ENCODE measurements at places on chromosomes 4 and X.

- DNase-seq, result no peak
Measured at GRCh38 chrX:17443556-17443955, 68.6 kb downstream of the NHS start.

GRCh38 chr4:111274486-111274885 is 651.6 kb upstream of the PITX2 start:
- no peak for DNase-seq

GRCh38 chr4:143531380-143531779 is 17.9 kb downstream of the SMARCA5 start:
- DNase-seq, result no peak

DNA sequence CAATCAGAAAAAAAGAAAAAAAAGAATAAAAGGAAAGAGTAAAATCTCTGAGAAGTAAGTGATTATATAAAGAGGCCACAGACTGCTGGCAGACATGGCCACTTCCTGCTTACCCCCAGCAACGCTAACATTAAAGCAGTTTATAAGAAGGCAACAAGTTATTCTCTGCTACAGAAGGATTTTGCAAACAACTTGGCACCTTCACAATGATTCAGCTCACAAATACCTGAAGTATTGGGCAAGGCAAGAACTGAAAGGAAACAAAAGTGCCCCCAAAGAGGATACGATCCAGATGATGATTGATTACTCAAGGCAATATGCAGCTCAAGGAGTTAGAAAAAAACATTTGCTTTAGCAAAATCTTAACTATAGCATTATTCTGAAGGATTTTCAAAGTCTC is 718.8 kb downstream of the KLHL13 start:
- DNase-seq, result no peak

DNA sequence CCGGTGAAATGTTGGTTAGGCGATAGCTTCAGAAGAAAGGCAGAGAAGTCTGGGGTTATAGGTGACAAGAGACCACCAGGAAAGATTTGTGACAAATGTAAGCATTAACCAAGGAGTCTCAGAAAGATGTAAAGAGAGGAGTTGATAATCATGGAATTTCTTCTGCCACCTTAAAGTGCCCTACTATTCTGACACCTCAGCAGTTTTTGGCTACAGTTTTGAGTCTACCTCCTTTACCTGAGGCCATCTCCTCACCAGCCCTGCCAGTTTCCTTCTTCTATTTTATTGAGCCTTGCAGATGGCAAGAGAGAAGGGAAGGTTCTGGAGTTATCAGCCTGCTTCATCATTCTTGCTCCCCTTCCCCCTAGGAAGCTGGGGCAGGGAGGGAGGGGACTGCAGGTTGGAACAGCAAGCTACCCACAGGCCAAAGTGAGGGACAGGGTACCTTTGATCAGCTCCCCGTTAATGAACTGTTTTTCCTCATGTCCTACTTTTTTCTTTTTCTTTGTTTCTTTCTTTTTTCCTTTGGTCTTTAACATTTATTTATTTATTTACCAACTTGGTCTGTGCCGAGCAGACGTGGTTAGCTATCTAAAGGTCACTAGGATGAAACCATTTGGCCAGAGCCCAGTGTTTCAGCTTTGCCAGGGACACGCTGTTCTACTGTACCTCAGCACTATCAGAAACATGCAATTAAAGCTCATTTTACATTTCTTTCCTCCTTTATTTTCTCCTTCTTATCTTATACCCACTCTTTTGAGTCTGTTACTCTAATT is 438.7 kb upstream of the AR start:
- DNase-seq, result no peak

GRCh38 chrX:149120459-149120858 is 384.6 kb downstream of the IDS start:
- no peak for DNase-seq

- DNase-seq, result no peak
Measured at GRCh38 chr4:4810092-4810774, 49.2 kb upstream of the MSX1 start.

DNA sequence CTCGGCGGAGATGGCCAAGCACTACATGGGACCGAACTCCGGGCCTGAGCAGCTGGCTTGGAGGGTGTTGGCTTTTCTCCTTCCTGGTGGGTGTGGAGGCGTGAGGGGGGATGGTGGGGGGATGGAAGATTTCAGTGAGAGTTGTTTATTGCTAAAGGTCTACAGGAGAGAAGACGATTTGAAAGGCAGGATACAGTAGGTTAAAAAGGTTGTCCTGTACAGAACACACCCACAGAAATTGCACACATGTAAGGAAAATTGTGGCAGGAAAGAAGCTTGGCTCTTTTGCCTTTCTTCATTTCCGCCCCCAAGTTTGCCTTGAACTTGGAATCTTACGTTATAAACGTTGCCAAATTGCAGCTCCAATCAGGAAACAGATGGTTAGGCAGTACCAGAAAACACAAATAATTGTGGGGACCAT is 74.1 kb upstream of the STOX2 start:
- no peak for DNase-seq

DNA sequence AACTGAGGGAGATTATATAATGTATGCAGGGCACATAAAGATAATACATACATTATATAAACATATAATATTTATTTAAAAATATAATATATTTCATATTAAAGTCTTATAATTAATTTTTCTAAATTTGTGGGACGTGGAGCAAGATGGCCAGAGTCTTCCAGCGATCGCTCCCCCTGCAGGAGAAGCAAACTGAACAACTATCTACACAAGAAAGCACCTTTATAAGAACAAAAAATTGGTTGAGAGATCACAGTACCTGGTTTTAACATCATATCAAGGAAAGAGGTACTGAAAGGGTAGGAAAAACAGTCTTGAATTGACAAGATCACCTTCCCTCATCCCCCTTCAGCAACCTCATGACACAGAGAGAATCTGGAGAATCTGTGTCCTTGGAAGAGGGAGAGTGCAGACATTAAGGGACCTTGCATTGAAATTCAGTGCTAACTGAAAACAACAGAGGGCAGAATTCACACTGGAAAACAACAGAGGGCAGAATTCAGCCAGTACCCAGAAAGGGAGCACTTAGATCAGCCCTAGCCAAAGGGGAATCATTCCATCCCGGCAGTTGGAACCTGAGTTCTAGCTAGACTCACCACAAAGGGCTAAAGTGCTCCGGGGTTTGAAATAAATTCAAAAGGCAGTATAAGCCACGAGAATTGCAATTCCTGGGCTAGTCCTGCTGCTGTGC is 262.5 kb upstream of the NDST3 start:
- DNase-seq, result no peak

DNA sequence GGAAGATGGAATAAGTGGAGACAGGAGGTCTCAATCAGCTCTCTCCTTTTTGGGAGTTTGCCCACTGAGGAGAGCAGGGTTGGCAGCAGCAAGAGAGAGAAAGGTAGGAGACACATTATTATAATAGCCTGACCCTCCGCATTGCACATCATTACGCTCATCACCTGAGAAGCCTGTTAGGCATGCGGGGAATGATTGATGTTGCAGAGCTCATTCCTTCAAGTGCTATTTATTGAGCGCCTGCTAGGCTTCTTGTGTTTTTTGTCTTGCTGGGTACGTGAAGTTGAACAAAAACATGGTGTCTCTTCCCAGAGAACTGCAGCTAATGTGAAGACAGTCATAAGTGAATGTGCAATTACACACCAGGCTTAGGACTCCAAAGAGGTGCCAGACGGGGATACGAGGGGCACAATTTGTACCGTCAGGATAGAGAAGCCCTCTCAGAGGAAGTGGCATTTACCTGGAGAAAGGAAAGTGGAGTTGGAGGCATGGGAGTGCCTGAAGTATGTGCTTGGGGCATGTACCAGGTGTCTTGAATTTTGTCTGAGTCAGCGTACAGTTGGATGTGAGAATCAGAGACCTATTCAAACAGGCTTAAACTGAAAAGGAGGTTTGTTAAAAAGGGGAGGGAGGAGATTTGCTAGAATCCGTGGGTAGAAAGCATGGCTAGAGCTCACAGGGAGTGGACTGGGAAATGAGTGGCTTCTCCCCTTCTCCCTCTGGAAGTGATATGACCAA is 90.2 kb upstream of the SOD3 start:
- DNase-seq, result no peak

DNA sequence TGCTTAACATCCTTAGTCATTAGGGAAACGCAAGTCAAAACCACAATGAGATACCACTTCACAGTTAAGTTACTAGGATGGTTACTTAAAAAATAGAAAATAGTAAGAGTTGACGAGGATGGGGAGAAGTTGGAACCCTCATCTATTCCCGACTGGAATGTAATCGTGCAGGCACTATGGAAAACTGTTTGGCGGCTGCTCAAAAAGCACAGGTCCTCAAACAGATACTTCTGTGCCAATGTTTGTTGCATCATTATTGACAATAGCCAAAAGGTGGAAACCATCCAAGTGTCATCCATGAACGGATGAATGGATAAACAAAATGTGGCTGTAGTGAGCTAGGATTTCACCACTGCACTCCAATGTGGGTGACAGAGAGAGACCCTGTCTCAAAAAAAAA is 11.7 kb downstream of the CTAG1B start:
- DNase-seq, result no peak

GRCh38 chr4:72358483-72358882 is 210.5 kb downstream of the ADAMTS3 start:
- DNase-seq, result no peak

GRCh38 chr4:67940506-67940905 is 22.8 kb downstream of the TMPRSS11A start:
- DNase-seq, result no peak

GRCh38 chrX:121000589-121000988 is 15.0 kb upstream of the CT47A1 start:
- no peak for DNase-seq

- no peak for DNase-seq
Measured at GRCh38 chr4:28921886-28922285, 1798.3 kb upstream of the PCDH7 start.

DNA sequence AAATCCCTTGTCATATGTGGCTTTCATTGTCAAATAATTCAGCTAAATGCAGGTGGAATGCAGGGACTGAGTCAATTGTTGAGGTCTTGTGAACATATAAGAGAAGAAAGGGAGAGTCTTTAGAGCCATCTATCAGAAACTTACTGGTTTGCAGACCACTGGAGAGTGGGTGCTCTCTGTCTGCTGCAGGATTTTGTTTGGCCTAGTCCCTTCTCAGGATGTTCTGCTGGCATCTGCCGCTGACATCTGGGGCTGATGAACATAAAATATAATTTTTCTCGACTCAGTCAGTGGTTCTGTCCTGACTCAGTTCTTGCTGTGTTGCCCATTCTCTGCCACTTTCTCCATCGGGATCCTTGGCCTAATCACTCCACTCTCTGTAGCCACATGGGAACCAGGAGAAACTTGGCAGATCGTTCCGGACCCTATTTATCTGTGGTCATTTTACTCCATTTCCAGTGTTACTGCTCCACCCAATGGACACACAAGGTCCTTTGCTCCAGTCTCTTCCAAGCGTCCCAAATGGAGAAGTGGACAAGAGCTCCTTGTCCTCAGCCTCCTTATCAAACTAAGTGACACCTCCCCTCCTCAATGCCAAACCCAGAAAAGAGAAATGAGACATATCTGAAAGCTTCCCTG is 436.2 kb downstream of the FAT4 start:
- no peak for DNase-seq

DNA sequence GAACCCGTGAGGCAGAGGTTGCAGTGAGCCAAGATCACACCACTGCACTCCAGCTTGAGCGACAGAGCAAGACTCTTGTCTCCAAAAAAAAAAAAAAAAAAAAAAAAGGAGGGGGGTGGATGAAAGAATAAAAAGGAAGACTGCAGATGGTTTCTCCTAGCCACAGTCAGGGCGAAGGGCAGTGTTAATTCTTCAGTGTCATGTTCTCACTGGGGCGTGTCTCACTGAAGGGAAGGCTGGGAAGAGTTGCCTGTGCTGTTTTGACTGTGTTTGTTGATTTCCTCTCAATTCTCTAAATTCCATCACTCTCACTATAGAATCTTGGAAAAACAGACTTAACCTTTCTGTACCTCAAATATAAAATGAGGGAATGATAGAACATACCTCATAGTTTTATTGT is 71.6 kb upstream of the DHX15 start:
- no peak for DNase-seq

GRCh38 chrX:77742788-77743476 is 43.1 kb downstream of the ATRX start:
- DNase-seq, result peak; percentile 52

GRCh38 chrX:148618470-148619445 is 118.3 kb downstream of the AFF2 start:
- no peak for DNase-seq

GRCh38 chrX:45667666-45668065 is 467.0 kb upstream of the DIPK2B start:
- no peak for DNase-seq

DNA sequence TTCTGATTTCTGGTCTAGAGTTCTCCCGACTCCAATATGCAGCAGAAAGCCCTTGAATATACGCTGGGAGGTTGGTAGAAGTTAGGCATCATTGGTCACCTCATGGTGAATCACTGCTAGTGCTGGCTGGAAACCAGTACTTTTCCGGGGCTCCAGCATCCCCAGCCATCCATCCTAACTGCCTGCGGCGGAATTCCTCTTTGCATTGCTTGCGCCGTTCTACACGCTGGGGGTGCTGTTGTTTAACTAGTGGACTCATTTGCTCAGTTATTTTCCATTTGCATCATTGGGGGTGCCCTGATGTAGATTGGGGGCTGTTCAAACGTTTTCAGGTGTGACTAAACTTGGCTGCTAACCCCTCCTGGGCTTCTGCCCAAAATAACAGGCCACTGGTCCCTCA is 23.3 kb upstream of the GPR50 start:
- DNase-seq, result no peak

- no peak for DNase-seq
Measured at GRCh38 chrX:150478496-150479492, 89.6 kb upstream of the MTM1 start.

GRCh38 chr4:10395971-10396580 is 61.1 kb downstream of the ZNF518B start:
- no peak for DNase-seq

- DNase-seq, result no peak
Measured at GRCh38 chrX:131316260-131316659, 27.2 kb upstream of the IGSF1 start.

GRCh38 chrX:781224-782204 is 150.9 kb downstream of the SHOX start:
- no peak for DNase-seq

DNA sequence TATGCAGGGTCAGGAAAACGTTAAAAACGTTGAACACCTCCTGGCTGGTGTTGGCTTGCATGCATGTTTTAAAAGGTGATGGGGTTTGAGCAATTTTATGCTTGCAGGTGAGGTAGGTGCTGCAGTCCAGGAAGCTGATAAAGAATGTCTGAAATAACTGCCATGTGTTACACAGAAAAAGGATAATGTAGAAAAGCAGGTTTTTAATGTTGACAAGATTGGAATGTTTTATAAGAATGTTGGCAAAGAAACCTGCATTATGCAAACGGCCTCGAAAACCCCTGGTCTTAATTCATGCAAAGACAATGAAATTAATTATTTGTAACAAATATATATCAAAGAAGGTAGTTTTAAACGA is 723.7 kb upstream of the AGA start:
- DNase-seq, result no peak

- no peak for DNase-seq
Measured at GRCh38 chrX:154444755-154445246, 860 bp downstream of the FAM50A start.

- DNase-seq, result no peak
Measured at GRCh38 chr4:88722276-88722780, 24.7 kb upstream of the NAP1L5 start.

- DNase-seq, result no peak
Measured at GRCh38 chr4:127113844-127114362, 518.9 kb upstream of the INTU start.

All from aorta (tissue), 5 donors.